ENCODE measurements at places on chromosomes 7 and 10.
A peak's percentile ranks its signal among the peaks of the same experiment; 100 is the strongest.

GRCh38 chr10:122102146-122102868 lies 113.3 kb downstream of the TACC2 start:
- DNase-seq: no peak

GRCh38 chr10:69960988-69961880 lies 91.4 kb upstream of the MACROH2A2 start:
- no peak for DNase-seq

- no peak for DNase-seq
Measured at GRCh38 chr10:92238054-92238585, 52.8 kb downstream of the CPEB3 start.

- no peak for DNase-seq
Measured at GRCh38 chr7:76023002-76023401, 24.8 kb downstream of the STYXL1 start.

- no peak for DNase-seq
Measured at GRCh38 chr10:16965344-16965616, 148.1 kb upstream of the RSU1 start.

DNA sequence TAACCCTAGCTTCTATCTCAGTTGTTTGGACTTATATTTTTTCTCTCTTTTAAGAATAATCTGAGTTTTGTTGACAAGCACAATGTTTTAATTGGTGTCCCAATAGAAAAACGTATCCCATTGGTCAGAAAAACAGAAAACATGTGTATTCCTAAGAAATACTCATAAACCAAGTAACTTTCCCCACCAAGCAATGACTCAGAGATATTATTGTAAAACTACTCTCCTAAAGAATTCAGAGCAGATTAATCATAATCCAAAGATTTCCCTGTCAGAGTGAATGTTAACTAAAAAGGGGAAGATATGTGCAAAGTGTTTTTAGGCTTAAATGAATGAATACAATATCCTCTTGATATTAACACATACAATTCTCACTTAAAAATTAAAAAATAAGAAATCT lies 29.4 kb upstream of the MBL2 start:
- no peak for DNase-seq

DNA sequence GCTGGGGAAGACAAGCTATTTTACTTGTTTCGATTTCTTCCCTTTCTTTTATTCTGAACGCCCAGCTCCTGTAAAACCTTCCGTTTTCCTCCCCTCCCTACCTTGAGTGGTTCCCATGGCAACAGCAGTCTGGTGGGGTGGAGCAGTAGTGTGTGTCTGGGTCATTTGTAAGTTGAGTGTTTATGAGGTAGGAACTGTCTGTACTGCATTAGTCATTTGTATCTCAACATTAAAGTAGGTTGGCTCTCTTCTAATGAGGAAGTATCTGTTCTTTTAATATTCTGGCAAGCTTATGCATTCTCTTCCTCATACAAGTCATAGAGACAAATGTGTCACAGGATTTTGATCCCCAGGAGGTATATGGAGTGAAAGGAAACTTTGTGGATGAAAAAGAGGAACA lies 85.3 kb upstream of the CCDC6 start:
- no peak for DNase-seq

GRCh38 chr10:18082381-18082780 lies 57.8 kb upstream of the CACNB2 start:
- no peak for DNase-seq

- no peak for DNase-seq
Measured at GRCh38 chr10:42952349-42952748, 124.5 kb upstream of the RET start.

- no peak for DNase-seq
Measured at GRCh38 chr10:62583876-62584615, 209.9 kb downstream of the ZNF365 start.

GRCh38 chr7:116153050-116153449 lies 57.3 kb upstream of the TES start:
- no peak for DNase-seq

DNA sequence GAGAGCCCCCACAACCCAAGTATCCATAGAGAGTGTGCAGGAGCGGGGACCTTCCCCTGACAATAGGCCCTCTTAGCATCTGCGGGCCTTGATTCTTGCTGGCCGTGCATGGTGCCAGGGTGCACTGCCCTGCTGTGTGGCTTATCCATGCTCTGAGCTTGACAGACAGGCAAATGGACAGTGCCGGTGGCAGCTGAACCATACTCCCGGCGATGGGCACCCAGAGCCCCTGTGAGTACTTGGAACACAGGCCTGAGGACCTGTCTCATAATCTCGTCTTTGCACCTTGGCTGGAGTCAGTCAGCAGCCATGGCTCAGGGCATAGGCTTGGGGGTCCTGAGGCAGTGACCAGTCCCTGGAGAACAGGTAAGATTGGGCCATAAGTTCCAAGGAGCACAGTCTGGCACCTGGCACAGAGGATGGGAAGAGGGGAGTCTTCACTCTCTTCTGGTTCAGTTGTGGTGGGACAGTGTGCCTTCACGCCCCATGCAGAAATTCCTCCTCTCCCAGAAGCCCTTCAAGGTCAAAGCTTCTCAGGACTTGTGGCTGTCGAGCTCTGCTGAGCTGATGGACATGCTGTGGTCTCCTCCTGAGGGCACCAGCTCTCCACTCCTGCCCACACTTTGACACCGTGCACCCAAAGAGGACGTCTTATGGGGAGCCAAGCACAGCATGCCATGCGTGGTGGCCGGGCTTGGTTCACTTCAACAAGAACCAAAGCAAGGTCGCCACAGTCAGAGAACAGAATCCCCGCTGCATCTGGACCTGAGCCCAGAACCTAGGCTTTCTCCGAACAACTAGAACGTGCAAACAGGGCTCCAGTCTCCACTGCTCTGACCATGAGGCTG lies 59.4 kb upstream of the CAMK2B start:
- DNase-seq: no peak

GRCh38 chr7:129771201-129771927 lies 159.8 kb downstream of the NRF1 start:
- DNase-seq: no peak

DNA sequence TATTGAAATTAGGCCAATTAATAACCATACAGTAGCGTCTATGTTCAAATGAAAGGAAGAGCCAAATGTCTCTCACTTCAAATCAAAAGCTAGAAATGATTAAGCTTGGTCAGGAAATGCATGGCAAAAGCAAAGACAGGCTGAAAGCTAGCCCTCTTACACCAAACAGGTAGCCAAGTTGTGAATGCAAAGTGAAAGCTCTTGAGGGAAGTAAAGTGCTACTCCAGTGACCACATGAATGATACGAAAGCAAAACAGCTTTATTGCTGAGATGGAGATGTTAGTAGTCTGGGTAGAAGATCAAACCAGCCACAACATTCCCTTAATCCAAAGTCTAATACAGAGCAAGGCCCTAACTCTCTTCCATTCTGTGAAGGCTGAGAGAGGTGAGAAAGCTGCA lies 123.8 kb downstream of the TEX36 start:
- DNase-seq: no peak

GRCh38 chr10:68831961-68832455 lies 4.7 kb downstream of the STOX1 start:
- DNase-seq: no peak

GRCh38 chr10:63584725-63585035 lies 63.5 kb downstream of the REEP3 start:
- DNase-seq: no peak

GRCh38 chr10:48938990-48939536 lies 577 bp downstream of the LRRC18 start:
- no peak for DNase-seq

DNA sequence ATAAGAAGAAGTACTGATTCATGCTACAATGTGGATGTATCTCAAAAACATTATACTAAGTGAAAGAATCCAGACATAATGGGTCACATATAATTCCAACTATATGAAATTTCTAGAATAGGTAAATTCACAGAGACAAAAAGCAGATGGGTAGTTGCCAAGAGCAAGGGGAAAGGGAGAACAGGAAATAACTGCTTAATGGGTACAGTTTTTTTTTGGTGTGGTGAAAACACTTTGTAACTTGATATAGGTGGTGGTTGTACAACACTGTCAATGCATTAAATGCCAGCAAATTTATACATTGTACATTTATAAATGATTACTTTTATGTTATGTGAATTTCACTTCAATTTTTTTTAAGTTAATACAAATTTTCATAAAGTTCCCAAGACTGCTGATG lies 19.4 kb upstream of the LRRN3 start:
- no peak for DNase-seq

DNA sequence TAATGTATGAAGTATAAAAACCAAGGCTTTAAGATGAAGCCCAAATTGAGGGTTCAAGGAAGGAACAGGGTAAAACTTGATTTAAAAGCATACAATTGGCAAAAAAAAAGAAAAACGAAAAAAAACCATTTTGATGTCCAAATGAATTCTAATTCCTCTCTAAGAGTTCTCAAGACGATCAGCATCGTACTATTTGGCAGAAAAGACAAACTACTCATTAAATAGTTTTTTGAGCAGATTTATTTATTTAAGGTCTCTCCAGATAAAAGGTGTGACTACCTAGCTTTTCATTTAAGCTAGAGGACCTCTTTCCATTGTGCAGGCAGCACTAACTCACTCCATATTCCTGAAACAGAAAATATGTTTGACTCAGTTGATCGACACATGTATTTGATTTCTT lies 245.0 kb downstream of the KIAA1217 start:
- no peak for DNase-seq

DNA sequence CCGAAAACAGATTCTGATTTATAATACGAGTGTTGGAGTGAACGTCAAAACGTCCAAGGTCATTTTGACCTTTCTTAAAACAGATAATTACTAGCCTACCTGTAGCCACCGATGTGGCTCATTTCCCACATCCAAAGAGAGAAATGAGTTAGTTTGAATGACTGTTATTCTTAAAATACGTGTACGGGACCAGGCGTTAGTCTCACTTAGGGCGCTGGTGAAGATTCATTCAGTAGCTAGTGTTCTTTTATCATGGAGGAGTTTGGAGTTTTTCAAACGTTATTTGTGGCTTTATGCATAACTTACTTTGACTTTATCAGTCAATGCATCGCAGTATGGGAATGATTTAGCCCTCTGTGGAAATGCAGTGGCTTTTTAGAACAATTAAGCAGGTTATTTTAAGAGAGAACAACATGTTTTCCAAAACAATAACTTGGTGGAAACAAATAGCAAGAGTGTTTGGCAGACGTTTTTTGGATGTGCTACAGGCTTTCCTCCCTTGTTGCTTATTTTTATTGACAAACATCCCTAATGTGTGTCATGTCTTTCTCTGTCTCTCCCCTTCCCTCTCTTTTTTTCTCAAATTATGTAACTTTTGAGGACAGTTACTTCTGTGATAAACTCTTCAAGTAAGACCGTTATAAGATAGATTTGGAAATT lies 1.6 kb downstream of the BICC1 start:
- DNase-seq: no peak

- DNase-seq: no peak
Measured at GRCh38 chr10:94524146-94524545, 21.4 kb upstream of the HELLS start.

DNA sequence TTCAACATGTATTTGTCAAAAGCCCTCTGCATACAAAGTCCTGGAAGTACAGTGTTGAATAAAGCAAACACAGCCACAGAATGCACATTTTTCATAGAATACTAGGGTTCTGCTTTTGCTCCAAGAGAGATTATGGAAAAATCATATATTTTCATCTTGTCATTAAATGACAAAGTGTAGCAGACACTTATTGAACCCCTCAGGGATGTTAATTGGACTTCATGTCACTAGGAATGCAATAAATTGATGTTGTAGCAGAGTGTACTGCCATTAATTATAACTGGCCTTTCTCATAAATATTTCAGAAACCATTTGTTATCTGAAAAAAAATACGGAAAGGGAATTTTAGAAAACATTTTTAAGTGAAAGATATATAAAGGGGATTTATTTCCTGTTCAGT lies 64.5 kb upstream of the TAC1 start:
- DNase-seq: no peak

- peak; percentile 52 for DNase-seq
Measured at GRCh38 chr7:114931656-114932011, 9.7 kb downstream of the MDFIC start.

GRCh38 chr7:44293561-44294324 lies 31.7 kb downstream of the CAMK2B start:
- no peak for DNase-seq

- DNase-seq: no peak
Measured at GRCh38 chr7:123260428-123260960, 60.7 kb upstream of the SLC13A1 start.

DNA sequence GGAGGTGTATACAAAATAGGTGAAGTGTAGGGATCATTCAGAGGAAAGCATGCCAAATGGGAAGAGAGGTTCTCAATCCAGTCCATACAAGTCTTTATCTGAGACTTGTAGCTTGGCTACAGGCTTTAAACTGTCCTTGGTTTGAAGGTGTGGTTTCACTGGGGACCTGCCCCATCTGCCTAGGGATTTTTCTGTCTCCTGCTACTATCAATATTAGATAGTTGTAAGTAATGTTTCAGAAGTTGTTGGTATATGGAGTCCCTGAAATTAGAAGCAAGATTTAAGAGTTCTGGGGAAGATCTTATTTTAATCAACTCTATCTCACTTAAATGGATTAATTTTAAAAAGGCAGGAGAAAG lies 100.9 kb downstream of the ANKRD7 start:
- DNase-seq: no peak

DNA sequence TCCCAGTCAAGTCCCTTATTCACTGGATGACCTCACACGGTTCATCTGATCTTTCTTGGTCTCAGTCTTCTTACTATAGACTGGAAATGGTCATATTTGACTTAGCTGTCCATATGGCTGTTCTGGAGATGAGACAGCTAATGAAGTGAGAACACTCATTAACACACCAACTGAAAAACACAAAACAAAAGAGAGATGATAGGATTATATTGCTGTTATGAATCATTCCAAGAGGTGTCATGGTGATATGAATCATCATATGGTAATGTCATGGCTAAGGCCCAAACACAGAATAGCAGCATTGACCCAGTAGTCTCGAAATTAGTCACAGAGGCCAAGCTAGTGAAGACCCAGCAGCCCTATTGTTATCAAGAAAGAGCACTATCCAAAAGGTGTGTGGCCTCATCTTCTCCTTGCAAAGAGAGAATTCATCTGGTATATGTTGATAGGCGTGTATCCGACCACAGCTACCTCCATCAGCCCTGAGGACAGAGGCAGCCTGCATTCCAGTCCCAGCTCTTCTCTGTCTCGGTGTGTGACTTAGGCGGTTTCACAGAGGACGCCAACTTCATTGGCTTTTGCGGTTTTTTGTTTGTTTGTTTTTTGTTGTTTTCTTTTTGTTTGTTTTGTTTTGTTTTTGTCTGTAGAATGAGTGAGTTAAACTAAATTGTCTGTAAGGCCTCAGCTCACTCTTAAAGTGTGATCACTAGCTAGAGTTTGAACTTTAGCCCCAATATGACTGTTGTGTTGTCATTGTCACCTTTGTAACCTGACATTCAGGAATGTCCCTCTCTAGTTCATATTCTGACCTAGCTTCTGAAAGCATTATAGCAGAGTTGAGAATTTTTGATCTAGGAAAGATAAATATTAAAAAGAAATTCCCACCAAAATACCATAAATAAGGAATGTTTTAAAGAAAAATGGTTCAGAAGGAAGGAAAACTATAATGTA lies 97.4 kb upstream of the PDCD4 start:
- DNase-seq: no peak

- DNase-seq: no peak
Measured at GRCh38 chr7:15853832-15854470, 167.5 kb upstream of the MEOX2 start.

- DNase-seq: no peak
Measured at GRCh38 chr10:88027570-88027969, 164.1 kb downstream of the PTEN start.

- DNase-seq: no peak
Measured at GRCh38 chr10:101833466-101833865, 10.1 kb downstream of the KCNIP2 start.

GRCh38 chr7:112159351-112159750 lies 46.8 kb downstream of the DOCK4 start:
- no peak for DNase-seq
